HFFc6 (cell line): ENCODE measurements at places on chromosomes 11 and 22.

GRCh38 chr11:45178890-45179671 lies 32.6 kb downstream of the PRDM11 start:
- DNase-seq: peak; percentile 57

GRCh38 chr11:88544656-88545280 lies 207.2 kb upstream of the CTSC start:
- DNase-seq: no peak

- DNase-seq: no peak
Measured at GRCh38 chr11:80082406-80082805, 641.6 kb upstream of the TENM4 start.

DNA sequence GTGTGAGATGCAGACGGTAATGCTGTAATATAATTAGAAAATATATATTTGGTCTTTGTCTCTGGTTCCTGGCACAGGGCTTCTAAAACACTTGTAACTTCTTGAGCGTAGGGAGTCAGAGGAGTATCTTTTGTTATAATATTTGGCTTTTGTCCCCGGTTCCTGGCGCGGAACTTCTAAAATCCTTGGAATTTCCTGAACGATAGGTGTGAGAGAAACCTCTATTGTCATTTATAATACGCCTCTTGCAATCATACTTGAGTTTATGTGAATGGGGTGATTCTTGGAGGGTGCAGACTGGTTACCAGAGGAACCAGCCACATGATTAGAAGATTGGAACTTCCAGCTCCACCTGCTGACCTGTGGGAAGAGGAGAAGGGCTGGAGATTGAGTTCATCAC lies 54.1 kb upstream of the ZBED5 start:
- no peak for DNase-seq

- no peak for DNase-seq
Measured at GRCh38 chr11:107824668-107825369, 33.8 kb downstream of the SLC35F2 start.

- DNase-seq: no peak
Measured at GRCh38 chr11:73241300-73241699, 23.2 kb downstream of the P2RY2 start.

- no peak for DNase-seq
Measured at GRCh38 chr22:17117890-17118289, 3.3 kb downstream of the TMEM121B start.

GRCh38 chr11:2263071-2263565 lies 7.3 kb downstream of the ASCL2 start:
- DNase-seq: no peak

- DNase-seq: no peak
Measured at GRCh38 chr11:94925422-94926270, 47.7 kb downstream of the CWC15 start.

DNA sequence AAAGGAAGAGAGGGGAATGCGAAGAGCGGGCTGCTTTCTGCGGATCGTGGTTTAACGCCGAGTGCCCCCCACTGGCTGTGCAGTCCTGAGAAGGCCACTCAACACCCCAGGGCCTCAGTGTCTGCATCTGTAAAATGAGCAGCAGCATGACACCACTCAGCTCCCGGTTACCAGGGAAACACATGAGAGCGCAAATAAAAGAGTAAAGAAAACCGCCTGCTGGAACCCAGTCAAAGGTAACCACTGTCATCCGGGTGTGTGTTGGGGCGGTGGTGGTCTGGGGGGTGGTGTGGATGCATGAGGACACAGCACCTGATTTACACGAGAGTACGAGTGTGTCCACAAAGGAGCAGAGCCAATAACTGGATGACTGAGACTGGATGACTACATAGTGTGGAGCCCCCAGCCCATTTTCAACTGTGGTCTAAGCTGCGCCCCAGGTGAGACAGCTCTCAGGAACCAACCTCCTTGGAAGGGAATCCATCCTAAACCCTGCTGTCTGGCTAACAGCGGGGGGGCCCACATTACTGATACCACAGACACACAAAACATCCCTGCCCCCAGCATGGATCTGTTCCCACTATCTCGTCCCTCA lies 5.7 kb downstream of the CELSR1 start:
- DNase-seq: no peak

DNA sequence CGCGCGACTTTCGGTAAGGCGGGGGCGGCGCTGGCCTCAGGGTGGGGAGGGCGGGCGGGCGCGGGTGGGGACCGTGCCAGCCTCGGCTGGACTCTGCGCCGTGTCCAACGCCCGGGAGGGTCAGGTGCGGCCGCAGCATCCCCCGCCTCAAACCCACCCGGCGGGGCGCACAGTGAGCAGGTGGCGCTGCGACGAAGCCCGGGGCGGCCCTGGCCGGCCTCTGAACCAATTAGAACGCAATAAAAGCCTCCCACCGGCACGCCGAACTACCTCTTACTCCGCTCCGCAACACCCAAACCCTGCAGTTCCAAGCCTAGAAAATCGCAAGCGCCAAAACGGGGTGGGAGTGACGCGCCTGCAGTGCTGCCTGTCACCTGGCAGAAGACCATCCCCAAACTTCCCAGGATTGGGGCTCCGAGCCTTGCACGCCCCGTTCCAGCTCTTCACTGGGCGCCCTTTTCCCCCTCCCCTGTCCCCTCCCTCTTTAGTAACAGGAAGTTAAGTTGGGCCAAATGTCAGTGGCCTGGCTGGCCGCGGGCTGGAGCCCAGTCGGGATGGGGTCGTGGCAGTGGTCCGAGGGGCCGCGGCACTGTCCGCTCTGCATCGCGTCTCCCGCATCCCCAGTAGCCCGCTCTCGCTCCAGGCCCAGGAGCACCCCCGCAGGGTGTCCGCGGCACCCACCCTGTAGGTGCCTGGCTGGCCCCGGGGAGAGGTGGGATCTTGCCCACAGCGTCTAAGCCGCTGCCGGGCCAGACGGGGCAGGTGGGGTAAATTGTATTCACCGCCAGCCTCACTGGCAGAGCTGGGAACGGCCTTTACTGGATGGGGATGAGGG lies 541 bp downstream of the MICAL2 start:
- DNase-seq: no peak

DNA sequence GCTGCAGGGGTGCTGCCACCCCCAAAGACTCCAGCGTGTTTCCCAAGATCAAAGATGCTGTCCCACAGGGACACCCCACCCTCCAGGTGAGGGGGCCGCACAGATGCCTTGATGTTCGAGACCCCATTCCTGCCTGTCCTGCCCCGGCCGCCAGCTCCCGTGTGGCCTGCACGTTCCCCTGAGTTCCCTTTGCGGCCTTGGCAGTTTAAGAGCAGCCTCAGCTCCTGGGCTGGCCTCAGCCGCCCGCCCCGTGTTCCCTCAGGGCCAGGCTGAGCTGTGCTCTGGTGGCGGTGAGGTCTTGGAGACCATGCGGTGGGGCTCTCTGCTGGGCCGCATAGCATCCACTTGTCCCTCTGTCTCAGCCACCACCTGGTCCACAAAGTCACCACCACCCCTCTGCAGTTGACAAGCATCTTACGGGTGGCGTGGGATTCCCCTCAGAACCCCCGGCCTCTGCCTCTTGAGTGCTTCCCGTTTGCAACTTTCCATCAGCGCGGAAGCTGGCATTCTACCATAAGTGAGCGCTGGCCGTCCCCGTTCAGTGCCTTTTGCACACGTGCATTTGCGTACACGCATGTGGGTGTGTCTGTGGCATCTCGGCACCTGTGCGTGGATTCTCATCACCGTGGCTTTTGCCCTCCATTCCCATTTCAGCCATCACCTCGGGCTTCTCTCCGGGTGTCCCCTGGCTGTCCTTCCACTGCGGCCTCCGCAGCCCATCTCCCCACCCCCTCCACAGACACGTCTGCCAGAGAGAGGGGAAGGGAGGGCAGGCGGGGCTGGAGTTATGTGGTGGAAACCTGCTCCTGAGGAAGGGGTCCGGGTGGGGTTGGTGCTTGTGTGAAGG lies 35.9 kb downstream of the CTTN start:
- DNase-seq: no peak

DNA sequence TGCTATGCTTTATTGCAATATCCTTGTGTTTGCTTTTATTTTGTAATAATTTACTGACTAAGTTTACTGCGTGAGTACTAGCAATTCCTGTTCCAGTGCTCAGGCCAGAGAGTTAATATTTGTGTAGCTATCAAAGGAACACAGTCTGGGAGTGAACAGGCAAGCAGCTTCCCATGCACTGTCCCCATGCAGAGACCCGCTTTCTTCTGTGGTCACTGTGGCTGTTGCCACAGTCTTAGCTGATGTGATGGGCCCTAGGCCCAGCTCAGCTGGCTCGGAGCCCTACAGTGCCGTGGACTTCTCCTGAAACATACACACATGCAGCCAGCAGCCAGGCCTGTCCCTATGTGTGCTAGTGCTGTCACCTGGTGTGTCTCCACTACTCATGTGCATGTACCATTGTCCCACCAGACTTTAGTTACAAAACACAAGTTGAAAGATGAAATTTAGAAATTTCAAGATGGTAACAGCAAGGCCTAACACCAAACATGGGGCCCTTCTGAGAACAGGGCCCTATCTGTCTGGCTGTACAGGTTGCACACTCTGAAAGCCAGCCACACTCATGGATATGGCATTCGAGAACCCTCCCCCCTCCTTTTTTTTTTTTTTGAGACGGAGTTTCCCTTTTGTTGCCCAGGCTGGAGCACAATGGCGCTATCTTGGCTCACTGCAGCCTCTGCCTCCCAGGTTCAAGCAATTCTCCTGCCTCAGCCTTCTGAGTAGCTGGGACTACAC lies 12.3 kb upstream of the SCUBE2 start:
- DNase-seq: no peak

DNA sequence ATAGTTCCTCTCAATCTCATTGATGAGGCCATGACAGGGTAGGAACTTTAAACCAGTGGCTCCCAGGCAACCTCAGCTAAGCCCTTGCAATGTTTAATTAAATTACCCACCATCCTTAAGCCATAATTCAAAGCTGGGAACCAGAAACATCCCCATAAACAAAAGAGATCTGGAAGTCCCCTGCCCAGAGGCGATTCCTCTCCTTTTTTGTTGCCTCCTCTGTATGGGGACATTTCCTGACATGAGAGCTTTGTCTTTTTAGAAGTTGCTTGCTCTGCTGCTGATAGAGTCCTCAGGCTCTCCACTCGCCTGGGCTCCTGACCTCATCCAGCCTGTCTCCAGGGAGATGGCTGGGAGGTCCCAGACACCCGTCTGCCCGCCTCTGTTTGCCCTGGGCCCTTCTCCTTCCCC lies 3.2 kb downstream of the DTX4 start:
- DNase-seq: no peak
